Activated naive CD4-positive, alpha-beta T cell (primary cell): ENCODE measurements at places on chromosomes 16 and 17.

- DNase-seq: no peak
Observed at GRCh38 chr17:33324736-33325135, 31.6 kb upstream of the ASIC2 start.

DNA sequence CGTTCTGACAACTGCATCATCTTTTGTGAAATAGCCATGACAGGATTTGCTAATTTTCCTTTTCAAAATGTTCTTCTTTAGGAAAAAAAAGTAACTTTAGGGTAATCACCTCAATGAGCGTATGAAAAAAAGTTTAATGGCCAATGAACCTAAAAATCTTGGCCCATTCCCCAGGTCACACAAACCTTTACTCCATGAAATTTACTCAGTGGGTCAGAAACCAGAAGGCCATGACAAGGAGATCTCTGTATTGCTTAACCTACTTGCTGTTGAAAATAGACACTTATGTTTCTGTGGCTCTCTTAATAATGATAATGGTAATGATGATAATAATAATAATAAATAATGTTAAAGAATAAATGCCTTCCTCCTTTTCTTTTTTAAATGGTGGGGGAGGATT, 180.8 kb upstream of the IRX3 start:
- DNase-seq: no peak

GRCh38 chr17:50048146-50048720, 7.7 kb upstream of the ITGA3 start:
- no peak for DNase-seq

GRCh38 chr17:1566505-1567199, 4.1 kb upstream of the PITPNA start:
- DNase-seq: no peak

GRCh38 chr16:11254913-11255736, 879 bp downstream of the SOCS1 start:
- peak; percentile 44 for DNase-seq

GRCh38 chr17:61366715-61367413, 32.8 kb upstream of the TBX2 start:
- no peak for DNase-seq
